Activated effector memory CD4-positive, alpha-beta T cell treated with Interleukin-2 at 50 U/mL for 16 hours (primary cell): ENCODE measurements at places on chromosomes 3 and 15.

GRCh38 chr15:94177112-94177511, 54.2 kb upstream of the MCTP2 start:
- DNase-seq = no peak

DNA sequence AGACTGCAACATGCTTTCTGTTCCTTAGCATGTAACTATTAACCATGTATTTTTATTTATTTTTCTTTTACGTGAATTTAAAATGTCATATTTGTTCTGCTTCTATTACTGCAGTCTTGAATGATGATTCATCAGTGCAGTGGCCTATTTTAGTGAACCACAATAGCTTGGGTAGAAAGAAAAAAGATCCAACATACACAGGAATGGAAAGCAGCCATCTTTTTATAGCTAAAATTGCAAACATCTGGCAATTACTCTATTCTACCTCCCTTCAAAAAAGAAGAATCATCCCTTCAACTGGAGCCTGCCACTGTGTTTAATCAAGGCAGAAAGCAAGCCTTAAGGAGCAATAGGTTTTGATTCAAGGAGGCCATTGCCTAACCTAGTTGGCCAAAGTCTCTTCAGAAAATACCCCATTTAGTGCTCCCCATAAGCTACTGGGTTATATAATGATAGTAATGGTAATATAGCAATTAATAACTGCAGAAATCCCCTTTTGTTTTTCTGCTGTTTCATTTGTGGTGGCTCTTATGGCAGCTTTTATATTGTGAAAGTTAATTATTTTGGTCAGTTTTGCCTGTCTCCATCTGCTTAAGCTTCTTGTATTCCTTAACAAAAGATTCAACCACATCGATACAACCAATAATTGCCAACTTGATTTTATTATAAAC, 267.3 kb downstream of the LPP start:
- no peak for DNase-seq

DNA sequence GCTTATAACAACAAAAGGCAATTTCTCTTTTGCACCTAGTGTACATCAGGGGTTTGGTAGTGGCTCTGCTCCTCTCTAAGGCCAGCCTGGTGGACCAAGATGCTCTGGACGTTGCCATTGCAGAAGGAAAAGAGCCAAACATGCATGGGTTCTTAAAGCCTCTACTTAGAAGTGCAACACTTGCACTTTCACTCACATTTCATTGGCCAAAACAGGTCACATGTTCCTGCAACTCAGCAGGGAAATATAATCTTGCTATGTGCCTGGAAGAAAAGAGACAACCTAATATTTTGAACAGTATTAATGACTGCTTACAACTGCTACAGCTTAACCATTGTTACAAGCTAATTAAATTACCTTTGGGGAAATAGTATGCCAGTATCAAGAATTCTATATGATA, 182.9 kb downstream of the IL5RA start:
- no peak for DNase-seq

- no peak for DNase-seq
Observed at GRCh38 chr3:124950026-124950425, 15.5 kb upstream of the MUC13 start.

DNA sequence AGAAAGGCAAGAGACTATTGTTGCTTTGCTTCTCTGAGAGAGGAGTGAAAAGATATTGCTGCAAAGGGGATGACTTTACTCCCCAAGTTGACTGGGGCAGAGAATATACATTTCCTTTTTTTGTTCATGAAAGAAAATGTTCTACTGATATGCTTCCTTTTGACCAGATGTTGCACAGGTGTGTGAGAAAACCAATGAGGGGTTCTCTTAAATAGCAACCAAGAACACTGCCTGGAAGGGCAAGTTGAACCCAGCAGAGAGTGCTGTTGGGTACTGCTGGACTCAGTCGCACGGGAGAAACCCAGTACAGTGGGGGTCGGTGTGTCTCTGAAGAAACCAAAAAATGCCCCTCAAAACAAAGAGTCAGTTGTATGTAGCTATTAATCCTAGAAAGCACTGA, 101.2 kb downstream of the CHST2 start:
- no peak for DNase-seq
